ENCODE measurements at places on chromosomes 1 and 21.

DNA sequence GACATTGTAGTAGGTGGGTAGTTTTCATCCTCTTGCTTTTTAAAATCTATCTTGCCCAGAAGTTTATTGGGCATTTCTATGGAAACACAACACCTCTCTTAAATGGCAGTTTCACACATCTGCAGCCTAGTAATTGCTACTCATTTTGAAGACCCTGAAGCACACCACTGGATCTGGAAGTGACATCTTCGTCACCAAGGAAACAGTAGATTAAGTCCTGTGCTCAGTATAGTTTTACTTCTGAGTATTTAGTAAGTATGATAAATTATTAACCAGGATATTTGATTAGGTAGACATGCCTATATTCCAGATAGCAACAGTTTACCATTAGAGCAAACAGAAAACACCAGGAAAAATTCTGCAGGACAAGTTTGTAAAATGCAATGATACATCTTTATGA, 48.7 kb downstream of the UCK2 start:
- DNase-seq = no peak

- no peak for DNase-seq
Measured at GRCh38 chr1:207958376-207959139, 47.6 kb upstream of the CD34 start.

DNA sequence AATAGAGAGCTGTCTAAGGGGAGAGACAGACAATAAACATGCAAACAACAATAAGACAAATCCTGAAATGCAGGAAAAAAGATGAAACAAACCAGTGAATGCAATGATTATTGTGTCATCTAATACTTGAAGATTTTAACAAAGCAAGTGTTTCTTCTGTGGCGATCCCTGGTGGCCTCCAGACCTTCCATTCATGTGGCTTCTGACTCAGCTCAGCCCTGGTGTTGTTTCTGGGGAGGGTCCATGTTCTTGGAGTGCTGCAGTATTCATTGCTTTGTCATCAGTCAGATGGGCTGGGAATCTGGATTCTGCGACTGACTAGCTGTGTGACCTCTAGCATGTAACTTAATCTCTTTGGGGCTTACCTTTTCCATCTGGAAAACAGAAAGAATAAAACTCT, 1.5 kb upstream of the C2CD4D start:
- DNase-seq = no peak

DNA sequence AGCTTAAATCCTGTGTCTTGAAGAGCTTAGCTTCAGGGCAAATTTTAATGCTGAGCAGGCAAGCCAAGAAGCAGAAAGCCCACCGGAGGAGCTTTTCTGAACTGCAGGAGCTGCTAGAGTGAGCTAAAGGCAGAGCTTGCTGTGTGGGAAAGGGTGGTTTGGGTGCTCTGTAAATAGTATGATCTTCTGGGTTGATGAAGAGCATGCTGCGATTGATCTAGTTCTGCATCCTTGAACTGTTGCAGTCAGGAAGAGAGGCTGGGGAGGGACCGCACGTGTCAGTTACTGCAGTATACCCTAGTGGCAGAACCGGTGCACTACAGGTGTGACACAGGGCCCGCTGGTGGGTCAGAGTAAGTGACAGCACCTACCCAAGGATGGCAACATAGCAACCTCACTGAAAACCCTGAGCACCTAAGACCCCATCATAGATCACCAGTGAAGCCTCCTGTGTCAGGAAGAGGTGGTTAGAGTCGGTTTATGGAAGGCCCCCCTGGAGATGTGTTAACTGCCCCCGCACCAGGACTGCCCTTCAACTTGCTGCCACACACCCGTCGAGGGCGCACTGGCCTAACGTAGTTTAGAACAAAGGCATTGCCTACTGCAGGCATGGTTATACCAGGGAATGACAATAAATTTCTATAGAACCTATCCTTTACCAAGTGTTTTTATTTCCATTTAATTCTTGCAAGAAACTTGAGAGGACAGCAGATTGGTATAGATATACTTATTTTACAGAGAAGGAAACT, 146.0 kb upstream of the KIAA0040 start:
- peak; percentile 33 for DNase-seq

DNA sequence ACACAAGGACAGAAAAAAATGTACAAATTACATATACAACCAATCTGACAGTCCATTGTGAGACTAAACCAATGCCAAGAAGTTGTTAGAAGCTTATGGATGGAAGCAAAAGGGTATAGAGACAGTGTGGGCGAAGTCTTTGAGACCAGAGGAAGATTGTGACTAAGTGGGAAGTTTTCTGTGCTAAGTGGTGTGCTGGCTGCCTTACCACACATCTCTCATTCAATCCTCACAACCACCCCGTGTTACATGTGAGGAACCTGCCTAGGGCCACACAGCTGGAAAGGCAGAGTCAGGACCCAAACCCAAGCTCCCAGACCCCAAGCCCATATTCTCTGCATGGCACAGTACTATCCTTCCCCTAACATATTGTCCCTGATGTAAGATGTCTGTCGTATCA, 53.5 kb upstream of the DUSP10 start:
- no peak for DNase-seq

GRCh38 chr1:226549937-226550671, 1.5 kb downstream of the STUM start:
- DNase-seq = no peak

DNA sequence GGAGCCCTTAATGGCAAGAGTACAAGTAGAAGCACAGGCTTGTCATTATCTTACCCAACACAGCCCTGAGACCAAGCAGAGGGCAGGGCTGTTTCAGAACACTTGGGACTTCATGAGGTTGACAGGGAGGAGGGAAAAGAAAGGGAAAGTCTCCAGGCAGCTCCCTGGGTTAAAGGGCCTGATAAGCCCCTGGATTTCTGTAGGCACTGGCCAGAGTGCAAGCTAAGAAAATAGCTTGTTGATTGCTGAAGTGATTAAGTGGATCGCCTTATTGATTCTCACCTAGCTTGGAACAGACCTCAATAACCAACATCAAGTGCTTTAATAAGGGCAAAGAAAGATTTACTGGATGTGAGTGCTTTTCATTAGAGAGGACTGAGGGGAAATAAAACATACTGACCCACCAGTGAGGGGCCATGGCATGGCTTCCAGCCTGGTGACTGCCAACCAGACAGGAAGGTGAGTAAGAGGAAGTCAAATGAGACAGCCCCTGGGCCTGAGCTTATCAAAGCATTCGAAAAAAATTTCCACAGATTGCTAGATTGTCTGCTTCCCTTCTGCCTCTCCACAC, 121.4 kb upstream of the NFIA start:
- no peak for DNase-seq

DNA sequence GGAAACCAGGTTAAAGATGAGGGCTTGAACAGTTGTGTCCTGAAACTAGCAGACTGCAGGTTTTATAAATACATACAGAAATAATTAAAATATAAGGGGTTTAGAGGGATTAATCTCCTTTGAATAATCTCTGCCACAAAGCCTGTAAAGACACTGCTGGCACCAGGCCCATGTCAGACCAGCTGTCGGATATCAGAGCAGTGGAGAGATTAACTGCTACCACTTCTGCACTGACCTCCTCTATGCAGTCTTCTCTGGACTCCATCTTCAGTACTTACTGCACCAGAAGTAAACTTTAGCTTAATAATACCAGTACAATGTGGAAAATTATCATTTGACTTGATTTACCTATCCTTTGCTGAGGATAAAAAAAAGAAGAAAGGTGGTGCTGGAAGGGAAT, 128.6 kb downstream of the LHX4 start:
- no peak for DNase-seq

DNA sequence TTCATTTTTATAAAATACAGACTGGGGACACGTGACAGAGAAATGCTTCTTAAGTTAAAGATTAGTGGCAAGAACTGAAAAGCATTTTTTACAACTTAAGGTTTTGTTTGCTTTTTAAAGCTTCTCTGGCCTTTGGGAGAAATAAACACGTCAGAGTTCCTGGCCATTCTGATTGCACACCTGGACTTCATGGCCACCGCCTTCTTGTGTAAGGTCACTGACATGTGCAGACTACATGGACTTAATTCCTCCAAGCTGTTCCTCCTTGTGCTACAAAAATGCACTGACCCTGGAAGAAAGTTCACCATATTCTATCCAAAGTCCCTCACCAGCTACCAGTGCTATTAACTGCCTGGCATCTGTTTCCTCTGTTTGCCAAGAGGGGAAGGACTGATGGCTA, 56.1 kb downstream of the GADD45A start:
- DNase-seq = no peak

DNA sequence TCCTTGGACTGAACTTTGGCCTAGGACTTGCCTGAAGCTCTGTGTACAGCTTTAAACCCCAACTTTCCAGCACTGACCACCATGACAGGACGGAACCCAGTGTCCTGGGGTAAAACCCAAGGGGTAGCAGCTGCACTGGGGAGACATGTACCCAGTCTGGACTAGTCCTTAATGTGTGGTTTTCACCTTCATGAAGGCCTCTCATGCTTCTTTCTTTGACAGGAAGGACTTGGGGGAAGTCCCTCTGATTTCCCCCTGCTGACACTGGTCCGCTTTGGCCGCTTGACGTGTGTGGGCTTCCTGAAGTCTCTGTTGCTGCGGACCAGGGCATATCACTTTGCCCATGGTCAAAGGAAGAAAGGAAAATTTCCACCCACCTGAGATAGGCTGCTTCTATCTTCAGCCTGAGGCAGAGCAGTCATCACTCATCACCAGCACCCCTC, 66.3 kb upstream of the PRDX6 start:
- no peak for DNase-seq

- DNase-seq = no peak
Measured at GRCh38 chr1:55155522-55155921, 59.6 kb downstream of the USP24 start.

GRCh38 chr1:47791879-47792608, 205.1 kb downstream of the TRABD2B start:
- DNase-seq = no peak

DNA sequence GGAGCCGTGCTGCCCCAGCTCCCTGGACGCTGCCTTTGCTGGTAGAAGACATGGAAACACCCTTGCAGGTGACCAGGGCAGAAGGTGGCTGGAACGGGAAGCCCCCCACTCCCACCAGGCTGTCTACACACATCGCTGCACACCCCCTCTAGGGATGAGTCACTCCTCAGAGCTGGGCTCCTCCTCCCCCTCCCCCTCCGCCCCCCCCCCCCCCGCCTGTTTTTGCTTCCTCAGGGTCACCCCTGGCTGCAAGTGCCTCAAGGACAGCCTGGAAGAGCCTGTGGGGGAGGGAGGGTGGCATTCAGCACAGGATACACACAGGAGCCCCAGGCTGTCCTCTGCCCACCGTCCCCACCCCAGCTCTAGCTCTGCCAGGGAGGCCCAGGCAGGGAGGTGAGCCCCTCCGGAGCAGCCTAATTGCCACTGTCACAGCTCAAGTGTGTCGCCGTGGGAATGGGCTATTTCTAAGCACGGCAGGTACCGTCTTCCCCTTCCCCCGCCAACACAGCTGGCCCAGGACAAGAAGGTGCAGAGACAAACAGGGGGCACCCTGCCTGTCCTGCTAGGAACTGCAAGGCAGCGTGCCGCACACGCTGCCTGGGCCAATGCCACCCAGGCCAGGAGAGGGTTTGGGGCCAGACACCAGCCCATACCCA, 2.5 kb downstream of the FNDC10 start:
- DNase-seq = no peak

DNA sequence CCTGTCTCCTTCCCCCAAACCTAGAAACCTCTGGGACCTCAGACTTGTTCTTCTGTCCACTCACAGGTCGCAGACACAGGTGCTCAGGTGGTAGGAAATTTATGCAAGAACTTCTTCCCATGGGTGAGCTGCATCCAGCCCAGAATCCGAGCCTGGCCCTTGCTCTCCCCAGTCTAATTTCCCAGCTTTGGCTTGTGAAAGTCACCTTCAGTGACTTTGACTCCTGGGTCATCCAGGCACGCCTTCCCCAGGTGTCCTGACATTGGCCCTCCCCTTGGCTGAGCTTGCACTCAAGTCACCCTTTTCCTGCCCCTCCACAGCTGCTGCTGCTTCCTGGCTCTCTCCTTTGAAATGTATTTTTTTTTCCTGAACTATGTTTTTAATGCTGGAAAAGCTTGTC, 6.6 kb downstream of the IPO13 start:
- DNase-seq = no peak

- no peak for DNase-seq
Measured at GRCh38 chr21:38476385-38476784, 21.9 kb downstream of the ERG start.

GRCh38 chr1:30321996-30322858, 401.2 kb downstream of the MATN1 start:
- no peak for DNase-seq

GRCh38 chr1:211133393-211133835, 534 bp downstream of the KCNH1 start:
- no peak for DNase-seq

DNA sequence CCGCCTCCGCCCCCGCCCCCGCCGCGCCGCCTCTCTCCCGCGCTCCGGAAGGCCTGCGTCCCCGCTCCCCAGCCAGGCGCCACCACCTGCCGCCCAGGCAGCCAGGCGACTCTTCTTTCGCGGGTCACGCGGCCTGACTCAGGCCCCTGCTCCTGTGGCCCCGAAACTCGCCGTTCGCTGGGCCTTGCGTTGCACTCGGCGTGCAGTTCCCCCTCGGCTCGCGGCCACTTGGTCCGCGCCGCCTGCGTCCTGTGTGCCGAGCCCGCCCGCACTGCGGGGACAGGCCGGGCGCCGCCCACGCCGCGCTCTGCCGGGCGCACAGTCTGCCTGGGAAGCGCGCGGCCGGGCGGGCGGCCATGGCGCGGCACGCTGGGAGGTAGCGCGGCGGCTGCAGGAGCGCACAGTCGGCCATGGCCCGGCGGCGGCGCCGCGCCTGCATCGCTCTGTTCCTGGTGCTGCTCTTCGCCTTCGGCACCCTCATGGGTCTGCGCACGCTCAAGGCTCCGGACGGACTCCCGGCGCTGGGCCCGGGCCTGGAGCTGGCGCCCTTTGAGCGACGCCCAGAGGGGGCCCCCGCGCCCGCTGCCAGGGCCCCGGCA, at the start of gene MANEAL:
Gene MANEAL, plus strand, starts transcription at position 75 of the 599 bp plus-strand sequence. Its CDS starts 336 bp downstream, at position 411.
- no peak for DNase-seq

- DNase-seq = no peak
Measured at GRCh38 chr1:168939947-168940223, 166.6 kb upstream of the ATP1B1 start.

- DNase-seq = no peak
Measured at GRCh38 chr1:184114818-184115398, 63.4 kb downstream of the TSEN15 start.

DNA sequence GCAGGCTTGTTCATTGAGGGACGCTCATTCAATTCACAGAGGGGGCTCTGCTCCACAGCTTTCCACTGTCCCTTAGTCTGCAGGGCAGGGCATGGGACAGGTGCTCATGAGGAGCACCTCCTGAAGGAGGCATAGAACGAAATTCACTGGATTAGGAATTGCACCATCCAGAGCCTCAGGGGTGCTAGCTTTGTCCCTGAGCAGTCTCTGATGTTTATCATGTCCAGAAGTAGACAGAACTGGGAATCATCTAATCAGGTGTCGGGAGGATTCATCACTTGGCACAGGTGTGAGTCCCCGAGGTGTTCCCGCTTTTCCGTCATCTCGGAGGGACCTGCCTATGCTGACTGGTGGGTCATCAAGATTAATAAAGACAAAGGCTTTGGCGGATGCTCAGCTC, 321.4 kb downstream of the AJAP1 start:
- no peak for DNase-seq
